ENCODE measurements at places on chromosomes 1 and 21.

DNA sequence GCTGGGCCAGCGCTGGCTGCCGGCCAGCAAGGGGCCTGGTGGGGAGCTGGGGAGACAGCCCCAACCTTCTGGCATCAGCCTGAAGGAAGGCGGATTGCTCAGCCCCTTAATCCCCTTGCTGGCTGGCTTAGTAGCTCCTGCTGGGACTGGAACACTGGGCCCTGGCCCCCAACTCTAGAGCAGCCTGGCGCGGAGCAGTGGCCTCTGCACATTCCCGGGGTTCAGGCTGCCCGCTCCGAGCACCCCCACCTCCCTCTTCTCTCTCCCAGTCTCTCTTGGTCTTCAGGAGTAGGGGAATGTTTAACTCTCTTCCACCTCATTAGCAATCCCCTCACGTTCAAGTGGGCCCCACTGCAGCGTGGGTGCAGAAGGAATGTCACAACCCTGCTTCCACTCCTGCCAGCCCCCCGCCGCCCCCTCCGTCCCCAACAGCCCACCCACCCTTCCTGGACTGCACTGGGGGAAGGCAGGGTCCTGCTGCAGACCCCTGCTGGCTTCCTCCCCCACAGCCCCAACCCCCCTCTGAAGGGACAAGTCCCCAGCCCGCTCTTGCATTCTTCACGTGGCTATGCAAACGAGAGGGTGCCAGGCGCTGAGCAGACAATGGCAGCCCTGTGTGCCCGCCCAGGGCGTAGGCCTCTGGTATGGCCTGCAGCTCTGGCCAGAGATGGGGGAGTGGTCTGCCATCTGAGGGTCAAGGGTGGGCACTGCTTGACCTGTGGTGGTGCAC, 980 bp upstream of the CLDN19 start:
- DNase-seq, result no peak

- no peak for DNase-seq
These were observed 11.2 kb downstream of the TSEN15 start for GRCh38 chr1:184062640-184063286.

- DNase-seq, result no peak
These were observed 118.1 kb downstream of the NGF start for GRCh38 chr1:115219927-115220326.

DNA sequence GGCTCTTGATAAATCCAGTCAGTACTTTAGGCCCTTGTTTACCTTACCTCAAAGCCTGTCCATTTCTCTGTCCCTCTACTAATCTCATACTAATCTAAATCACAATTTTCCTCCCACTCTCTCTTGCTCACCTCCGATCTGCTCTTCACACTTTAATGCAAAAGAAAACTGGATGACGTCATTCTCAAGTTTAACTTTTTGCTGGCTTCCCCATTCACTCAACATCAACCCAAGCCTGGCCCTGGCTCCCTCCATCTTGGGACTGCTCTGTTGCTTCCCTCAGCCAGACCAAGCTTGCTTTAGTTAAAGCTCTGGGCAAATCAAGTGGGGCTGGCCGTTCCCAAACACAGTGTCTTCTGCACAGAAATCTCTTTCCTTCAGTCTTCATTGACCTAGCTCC, 29.7 kb downstream of the COA6 start:
- DNase-seq, result no peak

DNA sequence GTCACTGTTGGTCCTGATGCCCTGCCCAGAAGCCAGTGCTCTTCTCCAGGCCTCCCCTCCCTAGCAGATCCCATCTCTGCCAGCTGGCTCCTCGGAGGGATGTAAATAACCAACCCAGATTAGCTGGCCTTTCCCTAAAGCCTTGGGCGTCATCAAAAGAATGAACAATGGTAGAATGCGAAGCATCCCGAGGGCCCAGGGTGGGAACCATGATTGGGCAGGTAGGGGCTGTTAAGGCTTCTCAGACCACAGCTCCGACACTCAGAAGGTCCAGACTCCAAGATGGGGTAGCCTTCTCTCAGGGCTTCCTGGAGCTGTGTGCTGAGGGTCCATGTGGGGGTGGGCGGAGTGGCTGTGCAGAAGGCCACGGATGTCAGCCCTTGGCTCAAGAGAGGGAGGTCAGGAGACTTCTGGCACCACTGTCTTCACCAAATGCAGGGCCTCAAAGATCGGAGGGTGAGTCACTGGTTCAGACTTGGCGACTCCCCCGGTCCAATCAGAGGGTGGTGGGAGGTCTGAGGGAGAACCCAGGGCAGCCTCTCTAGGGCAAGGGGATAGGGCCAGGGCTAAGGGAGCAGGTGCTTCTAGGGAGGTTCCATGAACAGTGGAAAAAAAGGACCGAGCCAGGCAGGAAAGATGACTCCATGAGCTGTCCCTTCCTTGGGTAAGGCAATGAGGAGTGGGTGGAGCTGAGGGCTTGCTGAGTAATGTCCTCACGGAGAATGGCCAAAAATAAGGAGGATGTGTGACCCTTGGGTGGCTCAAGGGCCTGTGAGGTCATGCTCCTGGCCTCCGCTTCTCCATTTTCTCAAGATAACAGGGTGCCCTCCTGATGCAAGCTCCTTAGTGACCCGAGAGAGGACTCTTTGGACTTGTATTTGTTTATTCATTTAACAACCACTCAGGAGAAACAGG, 58.4 kb upstream of the EPS8L3 start:
- no peak for DNase-seq

- no peak for DNase-seq
These were observed 55.4 kb downstream of the HSF2BP start for GRCh38 chr21:43603641-43604504.

GRCh38 chr1:93358293-93358692, 12.6 kb downstream of the DR1 start:
- DNase-seq, result no peak
